ENCODE measurements at places on chromosomes 11 and 22.

DNA sequence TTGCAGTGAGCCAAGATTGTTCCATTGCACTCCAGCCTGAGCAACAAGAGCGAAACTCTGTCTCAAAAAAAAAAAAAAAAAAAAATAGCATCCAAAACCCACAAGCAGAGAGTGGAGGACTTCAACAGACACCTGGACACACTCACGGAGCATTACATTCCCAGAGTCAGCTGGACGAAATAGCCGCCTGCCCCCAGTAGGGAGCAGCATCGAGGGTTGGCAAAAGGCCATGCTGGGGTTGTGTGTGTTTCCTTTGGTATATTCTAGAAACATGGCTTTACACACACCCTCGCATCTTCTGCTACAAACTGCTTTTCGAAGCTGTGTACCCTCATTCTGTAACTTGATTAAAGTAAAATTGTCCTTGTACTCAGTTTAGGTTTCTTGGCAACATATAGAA is 5.3 kb downstream of the ADA2 start:
- DNase-seq: peak; percentile 70

DNA sequence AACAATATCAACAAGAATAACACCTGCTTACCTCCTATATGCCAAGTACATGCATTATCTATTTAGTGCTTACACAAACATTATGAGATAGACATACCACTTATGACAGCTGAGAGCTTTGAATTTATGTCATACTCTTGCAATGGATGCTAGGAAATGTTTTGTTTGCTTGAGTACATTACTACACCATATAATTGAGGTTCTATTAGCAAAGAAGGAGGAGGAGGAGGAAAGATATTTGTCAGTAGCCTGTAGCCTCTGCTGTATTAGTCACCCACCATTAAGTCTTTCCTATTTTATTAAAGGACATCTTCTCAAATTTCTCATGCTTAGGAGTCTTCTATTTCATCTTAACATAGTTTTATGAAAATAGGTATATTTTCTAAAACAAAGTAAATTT is 6.4 kb downstream of the ANO5 start:
- DNase-seq: no peak

GRCh38 chr11:6655020-6655789 is 404 bp downstream of the DCHS1 start:
- DNase-seq: no peak

DNA sequence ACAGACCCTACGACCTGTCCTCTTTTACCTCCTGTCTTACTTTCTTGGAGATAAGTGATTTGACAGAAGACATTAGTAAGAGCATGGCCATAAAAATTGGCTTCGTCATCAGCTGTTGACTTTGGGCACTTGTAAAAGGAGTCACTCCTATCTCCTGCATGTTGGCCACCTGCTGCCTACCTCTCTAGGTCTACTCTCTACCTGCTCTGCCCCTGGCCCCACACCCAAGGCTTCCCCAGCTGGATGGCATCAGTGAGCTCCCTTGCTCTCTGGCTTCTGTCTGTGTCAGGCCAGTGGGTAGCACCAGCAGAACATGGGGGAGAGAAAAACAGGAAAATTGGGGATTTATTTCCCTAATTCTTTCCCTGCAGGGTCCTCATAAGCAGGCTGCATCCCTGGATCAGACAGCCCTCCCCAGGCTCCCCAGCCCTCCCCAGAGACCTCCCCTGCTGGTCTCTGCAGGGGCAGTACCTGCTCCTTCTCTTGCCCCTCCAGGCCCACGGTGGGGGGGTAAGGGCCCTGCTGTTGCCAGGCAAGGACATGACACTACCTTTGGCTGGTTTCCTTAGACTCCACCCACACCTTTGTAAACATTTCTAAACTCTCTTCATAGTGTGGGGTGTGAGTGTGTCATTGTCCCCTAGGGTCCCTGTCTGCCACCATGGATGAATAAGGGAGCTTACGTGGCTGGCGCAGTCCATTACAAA is 157.0 kb upstream of the NECTIN1 start:
- DNase-seq: no peak

DNA sequence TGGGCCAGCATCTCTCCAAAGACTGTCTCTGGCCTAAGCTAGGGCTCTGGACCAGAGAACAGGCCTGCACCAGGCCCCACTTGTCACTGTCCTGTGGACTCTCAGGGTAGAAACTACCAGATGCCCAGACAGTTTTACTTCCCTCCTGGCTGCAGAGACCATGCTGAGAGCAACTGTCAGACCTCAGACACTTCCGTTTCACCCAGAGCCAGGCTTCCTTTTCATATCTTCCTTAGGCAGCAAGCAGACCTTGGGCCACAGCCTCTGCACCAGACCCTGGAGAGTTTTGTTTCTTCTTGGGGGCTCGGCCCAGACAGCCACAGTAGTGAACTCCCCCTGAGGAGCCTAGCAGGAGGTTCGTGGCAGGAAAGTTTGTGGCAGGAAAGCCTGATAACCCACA is 12.1 kb upstream of the FCHSD2 start:
- DNase-seq: peak; percentile 98

DNA sequence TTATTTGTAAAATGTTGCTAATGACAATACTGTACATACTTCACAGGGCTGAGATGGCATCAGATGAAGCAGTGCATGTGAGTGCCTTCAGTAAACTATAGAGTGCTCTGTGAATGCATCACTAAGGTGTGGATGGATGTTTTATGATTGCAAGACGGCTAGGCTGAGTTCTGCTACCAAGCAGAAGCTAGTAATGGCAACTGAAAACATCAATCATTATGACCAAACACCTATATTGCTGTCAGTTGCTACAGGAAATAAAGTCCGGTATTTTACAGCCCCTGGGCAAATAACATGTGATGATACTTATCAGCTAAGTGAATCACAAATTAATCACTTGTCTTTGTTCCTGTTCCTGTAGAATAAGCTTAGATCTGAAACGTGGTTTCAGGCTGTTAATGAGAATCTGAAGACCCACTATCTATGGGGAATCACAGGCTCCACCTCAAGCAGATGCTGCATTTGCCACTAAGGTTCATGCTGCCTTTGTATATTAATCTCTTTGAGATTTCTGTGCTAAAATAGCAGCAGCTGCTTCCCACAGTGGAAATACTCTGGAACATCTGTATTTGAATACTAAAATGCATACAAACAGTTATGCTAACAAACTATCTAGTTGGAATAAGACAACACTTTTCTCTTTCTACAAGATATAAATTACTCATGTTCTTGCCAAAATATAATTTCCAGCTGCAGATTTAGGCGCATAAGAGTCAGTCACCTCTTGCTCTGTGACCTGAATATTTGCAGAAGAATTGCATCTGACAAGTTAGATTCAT is 254.0 kb upstream of the PITPNB start:
- peak; percentile 7 for DNase-seq

DNA sequence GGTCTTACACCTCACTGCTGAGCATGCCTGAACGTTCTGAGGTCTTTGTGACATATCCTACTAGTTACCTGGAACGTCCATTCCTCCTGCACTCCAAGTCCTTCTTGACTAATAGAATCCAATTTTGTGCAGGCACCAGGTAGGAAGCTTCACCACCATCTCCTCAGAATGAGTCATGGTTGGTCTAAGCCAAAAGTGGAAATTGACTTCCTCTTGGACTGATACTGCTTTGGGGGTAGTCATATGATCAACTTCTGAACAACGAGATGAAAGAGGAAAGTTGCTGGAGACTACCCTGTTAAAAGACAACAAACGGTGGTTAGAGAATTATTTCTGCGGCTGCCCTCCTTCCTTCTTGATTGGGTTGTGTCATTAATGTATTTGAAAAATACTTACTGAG is 374.2 kb upstream of the LARGE1 start:
- DNase-seq: no peak

- no peak for DNase-seq
Observed at GRCh38 chr11:123751781-123752180, 2.5 kb downstream of the OR6X1 start.

DNA sequence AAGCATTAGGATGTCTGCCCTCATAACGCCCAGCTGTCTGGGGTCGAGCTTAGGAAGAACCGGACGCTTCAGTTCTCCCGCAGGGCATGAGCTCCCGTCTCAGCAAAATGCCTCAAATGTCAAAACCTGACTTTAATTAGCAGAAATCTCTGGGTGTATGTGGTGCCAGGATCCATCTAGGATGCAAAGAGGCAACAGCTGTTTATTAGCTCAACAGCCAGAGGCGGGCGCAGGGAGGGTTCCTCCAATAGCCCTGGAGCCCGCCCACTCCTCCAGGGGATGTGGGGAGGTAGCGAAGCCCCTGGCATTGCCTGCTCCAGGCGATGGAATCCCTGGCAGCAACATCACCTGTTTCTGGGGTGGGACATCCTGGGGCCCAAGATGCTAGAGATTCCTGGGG is 39.4 kb upstream of the RTL6 start:
- DNase-seq: no peak

GRCh38 chr11:113184498-113184897 is 129.9 kb upstream of the TTC12 start:
- DNase-seq: no peak

- no peak for DNase-seq
Observed at GRCh38 chr11:20002312-20003216, 157.7 kb downstream of the DBX1 start.

DNA sequence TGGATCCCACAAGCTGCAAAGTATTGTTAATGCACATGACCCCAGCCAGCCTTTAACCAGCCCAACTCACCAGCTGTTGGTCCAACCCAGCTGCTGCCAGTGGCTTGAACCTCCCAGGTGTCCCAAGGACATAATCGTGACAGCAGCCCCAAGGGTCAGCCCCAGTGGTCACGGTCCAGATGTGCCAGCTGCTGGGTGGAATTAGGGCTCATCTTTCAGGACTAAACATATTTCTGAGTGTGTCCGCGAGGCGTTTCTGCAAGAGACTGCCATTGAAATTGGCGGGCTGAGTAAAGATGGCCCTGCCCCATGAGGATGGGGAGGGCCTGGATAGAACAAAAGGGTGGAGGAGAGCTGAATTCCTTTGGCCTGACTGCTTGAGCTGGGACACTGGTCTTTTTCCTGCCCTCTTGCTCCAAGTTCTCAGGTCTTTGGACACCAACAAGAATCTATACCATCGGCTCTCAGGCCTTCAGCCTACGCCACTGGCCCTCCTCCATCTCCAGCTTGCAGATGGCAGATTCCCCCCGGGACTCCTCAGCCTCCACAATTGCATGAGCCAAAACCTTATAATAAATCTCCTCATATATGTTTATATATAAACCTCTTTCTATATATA is 240.2 kb downstream of the MN1 start:
- DNase-seq: no peak

- DNase-seq: no peak
Observed at GRCh38 chr11:66907751-66908630, 50.2 kb downstream of the PC start.

DNA sequence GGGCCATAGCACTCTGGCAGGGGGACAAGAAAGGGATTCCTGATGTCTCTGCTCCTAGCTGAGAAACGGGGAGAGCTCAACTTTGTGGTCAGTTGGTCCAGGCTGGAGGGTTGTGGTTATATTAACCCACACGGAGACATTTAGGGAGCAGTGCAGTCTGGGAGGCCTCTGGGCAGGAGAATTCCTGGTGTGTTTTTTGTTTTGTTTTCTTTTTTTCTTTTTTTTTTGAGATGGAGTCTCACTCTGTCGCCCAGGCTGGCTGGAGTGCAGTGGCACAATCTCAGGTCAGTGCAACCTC is 88.0 kb upstream of the SHISAL1 start:
- no peak for DNase-seq

GRCh38 chr11:77223797-77224196 is 77.7 kb downstream of the GDPD4 start:
- DNase-seq: no peak

GRCh38 chr11:132728026-132728425 is 804.3 kb downstream of the OPCML start:
- DNase-seq: no peak

GRCh38 chr11:30567644-30568043 is 18.5 kb downstream of the MPPED2 start:
- DNase-seq: no peak

DNA sequence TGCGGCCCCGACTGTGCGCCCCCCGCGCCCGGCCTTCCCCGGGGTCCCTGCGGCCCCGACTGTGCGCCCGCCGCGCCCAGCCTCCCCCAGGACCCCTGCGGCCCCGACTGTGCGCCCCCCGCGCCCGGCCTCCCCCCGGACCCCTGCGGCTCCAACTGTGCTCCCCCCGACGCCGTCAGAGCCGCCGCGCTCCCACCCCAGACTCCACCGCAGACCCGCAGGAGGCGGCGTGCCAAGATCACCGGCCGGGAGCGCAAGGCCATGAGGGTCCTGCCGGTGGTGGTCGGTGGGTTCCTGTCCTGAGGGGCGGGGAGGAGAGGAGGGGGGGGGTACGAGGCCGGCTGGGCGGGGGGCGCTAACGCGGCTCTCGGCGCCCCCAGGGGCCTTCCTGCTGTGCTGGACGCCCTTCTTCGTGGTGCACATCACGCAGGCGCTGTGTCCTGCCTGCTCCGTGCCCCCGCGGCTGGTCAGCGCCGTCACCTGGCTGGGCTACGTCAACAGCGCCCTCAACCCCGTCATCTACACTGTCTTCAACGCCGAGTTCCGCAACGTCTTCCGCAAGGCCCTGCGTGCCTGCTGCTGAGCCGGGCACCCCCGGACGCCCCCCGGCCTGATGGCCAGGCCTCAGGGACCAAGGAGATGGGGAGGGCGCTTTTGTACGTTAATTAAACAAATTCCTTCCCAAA is 3.1 kb downstream of the DRD4 start:
- DNase-seq: peak; percentile 26

GRCh38 chr11:60899046-60899936 is 7.1 kb downstream of the PRPF19 start:
- DNase-seq: peak; percentile 90

DNA sequence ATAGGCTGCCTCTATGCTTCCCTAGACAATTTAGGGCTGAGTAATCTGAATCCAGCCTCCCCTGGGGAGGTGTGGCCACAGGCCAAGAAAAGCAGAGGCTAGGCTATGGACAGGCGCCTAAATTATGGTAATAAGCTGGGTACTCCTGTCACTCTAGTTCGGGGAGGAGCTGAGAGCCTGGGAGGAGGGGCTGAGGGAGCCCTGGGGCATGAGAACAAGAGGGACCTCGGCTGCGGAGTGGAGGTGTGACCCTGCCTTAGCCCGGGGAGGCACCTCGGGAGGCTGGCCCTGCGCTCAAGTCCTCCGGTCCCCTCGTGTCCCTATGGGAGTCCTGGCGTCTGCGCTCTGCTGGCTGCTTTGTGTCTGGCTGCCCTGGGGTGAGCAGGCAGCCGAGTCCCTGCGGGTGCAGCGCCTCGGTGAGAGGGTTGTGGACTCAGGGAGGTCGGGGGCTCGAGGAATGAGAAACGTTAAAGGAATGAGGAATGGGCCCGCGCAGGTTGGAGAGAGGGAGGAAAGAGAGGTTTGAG is at the start of gene OTOG:
Gene OTOG, plus strand, starts transcription at position 209 of the 527 bp plus-strand sequence. Its CDS starts 114 bp downstream, at position 323.
- DNase-seq: peak; percentile 20
